CD4-positive, alpha-beta memory T cell (primary cell): ENCODE measurements at places on chromosomes 6 and 20.

- no peak for DNase-seq
Measured at GRCh38 chr6:81999270-81999669, 246.8 kb upstream of the TENT5A start.

DNA sequence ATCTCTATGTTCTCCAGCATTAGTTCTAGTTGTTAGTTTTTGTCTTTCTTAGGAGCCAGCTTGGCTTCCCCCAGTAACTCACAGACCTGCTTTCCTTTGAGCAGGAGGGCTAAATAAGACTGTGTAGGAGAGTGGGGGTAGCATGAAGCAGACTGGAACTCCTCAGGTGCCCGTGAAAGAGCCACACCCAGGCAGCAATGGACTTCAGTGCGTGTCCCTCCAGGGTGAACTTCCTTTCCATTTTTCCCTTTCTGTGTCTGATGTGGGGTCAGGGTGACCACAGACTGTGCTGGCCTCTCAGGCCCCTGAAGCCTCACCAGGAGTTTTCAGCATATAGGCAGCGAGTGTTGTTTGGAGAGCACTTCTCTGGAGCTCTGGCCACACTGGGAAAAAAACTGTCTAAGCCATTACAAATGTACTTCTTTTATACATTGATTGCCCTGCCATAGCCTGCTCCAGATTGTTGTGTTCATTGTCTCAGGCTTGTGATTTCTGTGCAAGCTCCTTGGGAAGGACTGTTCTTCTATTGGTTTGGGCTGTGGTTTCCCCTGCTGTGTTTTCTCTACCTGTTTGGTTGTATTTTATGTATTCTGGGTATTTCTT, 55.7 kb downstream of the SH3BGRL2 start:
- no peak for DNase-seq

GRCh38 chr6:56638760-56639159, 3.9 kb downstream of the DST start:
- no peak for DNase-seq

DNA sequence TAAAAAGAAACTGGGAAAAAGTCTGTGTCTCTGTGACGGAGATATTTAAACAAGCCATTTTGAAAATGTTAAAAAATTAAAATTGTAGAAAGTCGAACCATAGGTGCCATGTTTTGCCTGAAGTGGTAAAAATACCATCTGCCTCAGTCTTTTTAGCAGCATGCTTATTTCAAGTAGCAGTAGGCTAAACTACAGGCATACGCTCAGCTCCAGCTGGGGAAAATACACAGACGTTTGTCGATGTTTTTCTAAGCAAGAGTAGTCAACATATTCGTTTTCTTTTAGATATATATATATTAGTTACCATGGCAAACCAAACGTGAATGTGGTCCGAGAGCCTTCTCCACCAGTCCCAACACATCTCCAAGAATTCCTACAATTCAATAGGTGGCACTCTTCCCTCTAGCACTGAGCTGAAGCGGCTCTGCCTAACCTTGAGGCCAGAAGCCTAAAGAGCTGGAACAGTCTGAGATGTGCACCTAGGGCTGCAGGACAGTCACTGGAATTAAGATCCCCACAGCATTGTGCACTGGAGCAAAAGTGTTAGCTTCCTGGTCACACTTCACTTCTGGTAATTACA, 70.2 kb upstream of the BEND3 start:
- DNase-seq = no peak

DNA sequence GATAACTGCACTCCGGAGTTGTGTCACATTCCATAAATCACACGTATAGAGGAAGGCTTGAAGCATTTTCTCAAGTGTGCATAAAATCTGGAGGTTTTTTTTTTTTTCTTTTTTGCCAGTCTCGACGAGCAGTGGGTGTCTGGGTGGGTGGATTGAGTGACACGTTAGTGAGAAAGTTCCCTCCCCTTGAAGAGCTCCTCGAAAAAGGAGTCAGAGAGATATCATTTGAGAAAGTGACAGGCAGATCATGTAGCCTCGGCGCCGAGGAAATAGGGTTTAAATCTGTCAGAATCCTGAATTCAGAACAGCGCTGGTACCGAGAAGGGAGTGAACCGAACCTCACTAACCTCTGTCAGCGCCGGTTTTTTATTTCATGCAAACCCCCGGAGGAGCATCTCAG, 269.5 kb upstream of the ARID1B start:
- DNase-seq = no peak

GRCh38 chr6:154394571-154394970, 38.0 kb upstream of the IPCEF1 start:
- no peak for DNase-seq

DNA sequence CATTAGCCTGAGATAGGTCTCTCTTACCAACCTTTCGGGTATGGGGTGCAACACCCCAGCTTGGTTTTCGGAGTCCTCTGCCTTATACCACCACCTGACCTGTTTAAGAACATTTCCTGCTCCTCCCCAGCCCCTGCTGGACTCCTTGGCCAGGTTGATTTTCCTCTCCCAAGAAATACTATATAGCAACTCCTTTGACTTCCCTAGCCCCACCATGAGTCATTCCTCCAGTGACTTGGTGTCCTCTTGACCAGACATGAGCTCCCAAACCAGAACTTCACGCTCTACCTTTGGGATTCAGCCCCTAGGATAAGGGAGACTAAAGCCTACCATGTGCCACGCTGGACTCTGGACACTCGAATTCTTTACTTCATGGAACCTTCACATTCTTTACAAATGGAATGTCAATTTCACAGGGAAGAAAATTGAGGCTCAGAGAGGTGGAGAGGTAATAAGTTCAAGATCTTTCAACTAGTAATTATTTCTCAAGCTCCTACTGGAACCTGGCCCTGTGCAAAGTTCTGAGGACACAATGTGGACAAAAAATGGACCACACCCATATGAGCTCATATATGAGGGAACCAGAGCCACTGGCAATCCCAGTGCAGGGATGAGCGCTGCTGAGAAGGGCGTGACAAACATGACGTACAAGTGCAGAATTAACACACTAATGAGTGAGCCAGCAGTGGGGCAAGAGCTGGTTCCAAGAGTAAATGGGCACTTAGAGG, 48.2 kb downstream of the SIRPA start:
- DNase-seq = no peak

DNA sequence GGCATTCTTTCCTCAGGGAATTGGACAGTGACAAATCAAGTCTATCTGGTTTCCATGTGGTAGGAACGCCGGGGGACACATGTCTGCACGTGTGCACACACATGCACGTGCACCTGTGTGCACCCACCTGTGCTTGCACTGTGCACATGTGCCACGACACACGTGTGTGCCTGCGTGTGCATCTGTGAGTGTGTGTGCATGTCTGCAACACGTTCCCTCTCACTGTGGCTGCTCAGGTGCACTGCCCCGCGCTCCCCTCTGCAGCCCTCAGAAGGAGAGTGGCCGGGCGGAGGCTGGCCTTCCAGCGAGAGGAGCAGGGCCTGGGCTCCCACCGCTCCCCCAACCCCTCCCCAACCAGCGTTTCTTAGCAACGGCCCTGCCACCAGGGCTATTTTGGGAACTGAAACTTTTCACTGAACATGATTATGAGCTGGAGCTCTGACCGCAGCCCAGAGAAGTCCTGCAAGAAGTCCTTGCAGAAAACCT, 147.8 kb downstream of the PHACTR3 start:
- DNase-seq = no peak

- DNase-seq = peak; percentile 56
Measured at GRCh38 chr6:90401933-90402830, 105.5 kb upstream of the BACH2 start.

DNA sequence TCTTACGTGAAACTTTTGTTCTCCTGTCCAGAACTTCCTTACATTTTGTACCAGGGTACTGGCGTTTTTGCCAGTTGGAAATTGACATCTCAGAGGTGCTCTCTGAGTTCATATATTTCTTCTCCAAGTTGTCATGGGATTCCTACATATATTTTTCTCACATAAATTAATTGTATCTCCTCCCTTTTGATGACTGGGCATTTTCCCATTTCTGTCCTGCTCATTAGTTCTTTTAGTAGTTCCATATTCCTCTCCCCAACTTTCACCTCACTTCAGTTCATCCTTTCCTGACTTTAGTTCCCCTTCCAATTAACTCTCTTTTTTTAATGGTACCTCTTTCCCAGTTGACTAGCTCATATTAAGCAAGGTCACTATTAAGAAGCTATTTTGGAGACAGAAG, 10.8 kb downstream of the ZKSCAN8 start:
- no peak for DNase-seq

GRCh38 chr6:116388924-116389323, 18.2 kb downstream of the DSE start:
- no peak for DNase-seq

DNA sequence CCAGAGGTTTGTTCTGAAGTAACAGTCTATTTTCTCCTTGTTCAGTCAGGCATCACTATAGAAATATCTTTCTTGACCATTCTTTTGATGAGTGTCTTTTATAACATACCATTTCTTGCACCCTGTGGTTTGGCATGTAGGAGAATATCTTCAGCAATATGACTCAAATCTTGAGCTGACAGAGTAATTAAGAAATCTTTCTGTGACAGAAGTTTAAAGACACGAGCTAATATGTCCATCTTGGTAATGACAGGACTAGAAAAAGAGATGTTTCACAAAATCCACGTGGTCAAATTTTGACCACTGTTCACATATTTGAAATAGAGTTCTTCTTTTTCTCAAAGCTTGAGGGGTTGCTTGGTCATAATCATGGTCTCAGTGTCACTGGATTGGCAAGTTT, 149.9 kb downstream of the MYB start:
- DNase-seq = no peak

GRCh38 chr20:16505894-16506293, 67.4 kb downstream of the KIF16B start:
- no peak for DNase-seq
